Activated B cell treated with CpG ODN at 0.5 μM for 24 hours (primary cell): ENCODE measurements at places on chromosomes 3 and 15.

DNA sequence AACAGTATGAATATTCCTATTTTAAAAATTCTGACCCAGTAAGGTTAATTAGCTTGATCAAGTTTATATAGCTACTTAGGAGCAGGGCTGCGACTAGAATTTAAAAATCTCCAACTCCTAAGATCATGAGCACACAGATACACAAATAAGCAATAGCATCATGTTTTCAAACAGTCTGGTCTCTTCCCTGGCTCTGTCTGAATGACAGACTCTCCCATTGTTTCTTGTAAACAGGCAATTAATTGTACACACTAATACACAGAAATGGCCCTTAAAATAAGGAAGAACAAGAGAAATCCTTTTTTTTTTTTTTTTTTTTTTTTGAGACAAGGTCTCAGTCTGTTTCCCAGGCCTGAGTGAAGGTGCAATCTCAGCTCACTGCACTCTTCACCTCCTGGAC lies 1064.4 kb upstream of the CFAP20DC start:
- DNase-seq, result no peak

DNA sequence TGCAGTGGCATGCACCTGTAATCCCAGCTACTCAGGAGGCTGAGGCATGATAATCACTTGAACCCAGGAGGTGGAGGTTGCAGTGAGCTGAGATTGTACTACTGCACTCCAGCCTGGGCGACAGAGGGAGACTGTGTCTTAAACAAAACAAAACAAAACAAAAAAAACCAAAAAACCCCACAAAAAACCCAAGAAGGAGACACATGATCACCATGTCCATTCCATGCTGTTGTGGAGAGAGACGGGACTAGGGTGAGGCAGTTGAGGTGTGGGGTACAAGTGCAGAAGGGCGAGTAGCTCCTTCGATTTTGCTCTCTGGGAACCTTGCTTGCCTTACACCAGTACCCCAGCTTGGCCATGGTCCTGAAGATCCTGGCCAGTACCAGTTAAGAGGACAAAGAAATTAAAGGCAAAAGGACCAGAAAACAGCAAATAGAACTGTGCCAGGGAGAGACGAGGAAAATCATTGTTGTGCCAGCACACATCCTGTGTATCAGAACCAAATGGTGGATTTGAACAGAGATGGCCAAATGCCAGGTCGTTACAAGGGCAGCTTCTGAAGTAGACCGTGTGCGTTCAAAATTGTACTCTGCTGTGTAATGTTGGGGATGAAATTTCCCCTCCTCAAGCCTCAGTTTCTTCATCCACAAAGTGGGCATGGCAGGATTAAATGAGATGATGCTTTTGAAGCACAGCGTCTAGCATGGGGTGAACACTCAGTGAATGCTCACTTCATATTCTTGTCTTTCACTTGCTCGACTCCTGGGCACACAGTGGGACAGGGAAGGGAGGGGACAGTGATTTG lies 42.9 kb upstream of the CTSH start:
- no peak for DNase-seq

- DNase-seq, result no peak
Measured at GRCh38 chr15:70180186-70180875, 82.6 kb upstream of the TLE3 start.

- no peak for DNase-seq
Measured at GRCh38 chr3:88369337-88369736, 219.6 kb downstream of the C3orf38 start.

GRCh38 chr3:180267202-180267843 lies 230.6 kb upstream of the PEX5L start:
- DNase-seq, result no peak

GRCh38 chr3:514192-514591 lies 317.6 kb downstream of the CHL1 start:
- DNase-seq, result no peak

GRCh38 chr3:117603097-117603496 lies 893.5 kb downstream of the TUSC7 start:
- no peak for DNase-seq

DNA sequence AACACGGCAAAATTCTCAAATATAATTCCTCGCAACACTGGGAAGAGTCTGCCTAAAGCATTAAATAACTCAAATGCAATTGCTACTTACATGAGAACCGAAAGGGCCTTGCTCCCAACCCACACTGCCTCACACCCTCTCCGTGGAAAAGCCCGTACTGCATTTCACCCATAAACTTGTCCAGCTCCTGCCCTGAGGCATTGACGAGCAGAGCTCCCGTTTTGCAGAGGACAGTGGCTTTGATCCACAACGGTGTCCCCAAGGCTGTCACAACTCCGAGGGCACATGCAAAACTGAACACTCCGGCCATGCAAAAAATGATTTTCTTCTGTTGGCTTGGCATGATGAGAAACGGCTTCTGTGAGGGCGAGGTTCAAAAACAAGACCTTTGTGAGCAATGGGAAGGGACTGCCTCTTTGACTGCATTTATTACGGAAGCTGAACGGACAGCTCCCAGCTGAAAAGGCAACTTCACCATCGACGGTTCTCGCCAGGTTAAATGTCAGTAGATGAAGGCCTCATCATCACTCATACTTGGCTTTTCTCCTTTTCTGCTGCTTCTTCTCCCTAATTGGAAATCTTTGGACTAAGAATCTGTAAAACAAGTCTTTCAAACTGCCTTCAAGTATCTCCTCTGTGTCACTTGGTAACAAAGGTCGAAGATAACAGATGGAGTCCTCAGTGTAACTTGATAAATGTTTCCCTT lies at the start of gene CLRN1:
TSS of gene CLRN1 (minus strand) at position 362 of the 706 bp plus-strand sequence. CDS start at position 343, 19 bp downstream.
- DNase-seq, result no peak
